ENCODE measurements at places on chromosomes 5 and 9.

DNA sequence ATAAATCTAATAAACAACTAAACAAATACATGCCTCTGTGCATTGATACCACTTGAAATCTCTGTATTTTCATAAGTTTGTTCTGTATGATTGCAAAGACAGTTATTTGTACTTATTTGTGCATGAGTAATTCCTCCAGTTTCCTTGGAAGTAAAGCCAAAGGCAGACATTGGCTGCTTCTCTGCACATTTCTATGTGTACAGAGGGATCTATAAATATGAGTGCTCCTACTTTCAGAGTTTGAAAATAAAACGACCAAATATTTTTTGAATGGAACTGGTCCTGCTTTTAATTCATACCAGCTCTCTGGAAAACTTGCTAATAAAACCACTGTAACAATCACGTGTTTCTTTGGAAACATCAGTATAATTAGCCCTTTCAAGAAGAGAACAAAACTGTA is 306.5 kb downstream of the MAN2A1 start:
- no peak for DNase-seq

- no peak for DNase-seq
Observed at GRCh38 chr5:13745508-13745907, 199.0 kb downstream of the DNAH5 start.

GRCh38 chr9:71736236-71736635 is 32.1 kb downstream of the CEMIP2 start:
- no peak for DNase-seq

DNA sequence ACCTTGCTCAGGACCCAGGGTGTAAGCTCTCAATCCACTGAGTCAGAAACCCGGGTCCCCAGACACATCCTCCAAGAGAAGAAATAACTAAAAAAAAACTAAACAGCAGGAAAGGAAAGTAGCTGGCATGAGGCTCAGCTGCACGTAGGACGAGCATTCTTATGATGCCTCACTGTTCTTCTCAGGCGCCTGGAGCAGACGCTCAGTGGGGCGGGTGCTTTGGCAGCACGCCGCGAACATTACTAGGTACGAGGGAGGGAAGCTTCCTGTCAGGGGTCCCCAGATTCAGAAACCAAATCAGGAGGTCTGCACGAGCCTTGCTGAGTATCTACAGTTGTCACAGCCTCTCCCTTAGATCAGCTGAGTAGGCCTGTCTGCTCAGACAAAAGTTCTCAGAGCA is 85.8 kb downstream of the SECISBP2 start:
- DNase-seq, result no peak

DNA sequence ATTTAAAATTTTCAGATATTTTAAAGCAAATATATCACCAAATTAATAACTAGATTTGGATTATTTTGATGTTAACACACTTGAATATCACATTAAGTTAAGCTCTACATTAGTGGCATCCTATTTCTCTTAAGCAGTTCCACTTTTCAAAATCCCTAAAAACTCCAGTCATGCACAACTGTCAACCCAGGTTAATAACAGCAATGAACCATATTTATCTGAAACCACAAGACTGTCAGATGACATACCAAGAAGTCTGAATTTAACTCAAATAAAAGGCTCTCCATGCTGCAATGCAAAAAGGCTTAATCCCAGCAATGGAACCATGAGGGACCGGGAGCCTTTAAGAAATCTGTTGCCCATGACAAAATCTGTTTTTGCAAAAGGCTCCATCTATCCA is 27.5 kb downstream of the FNIP1 start:
- no peak for DNase-seq

DNA sequence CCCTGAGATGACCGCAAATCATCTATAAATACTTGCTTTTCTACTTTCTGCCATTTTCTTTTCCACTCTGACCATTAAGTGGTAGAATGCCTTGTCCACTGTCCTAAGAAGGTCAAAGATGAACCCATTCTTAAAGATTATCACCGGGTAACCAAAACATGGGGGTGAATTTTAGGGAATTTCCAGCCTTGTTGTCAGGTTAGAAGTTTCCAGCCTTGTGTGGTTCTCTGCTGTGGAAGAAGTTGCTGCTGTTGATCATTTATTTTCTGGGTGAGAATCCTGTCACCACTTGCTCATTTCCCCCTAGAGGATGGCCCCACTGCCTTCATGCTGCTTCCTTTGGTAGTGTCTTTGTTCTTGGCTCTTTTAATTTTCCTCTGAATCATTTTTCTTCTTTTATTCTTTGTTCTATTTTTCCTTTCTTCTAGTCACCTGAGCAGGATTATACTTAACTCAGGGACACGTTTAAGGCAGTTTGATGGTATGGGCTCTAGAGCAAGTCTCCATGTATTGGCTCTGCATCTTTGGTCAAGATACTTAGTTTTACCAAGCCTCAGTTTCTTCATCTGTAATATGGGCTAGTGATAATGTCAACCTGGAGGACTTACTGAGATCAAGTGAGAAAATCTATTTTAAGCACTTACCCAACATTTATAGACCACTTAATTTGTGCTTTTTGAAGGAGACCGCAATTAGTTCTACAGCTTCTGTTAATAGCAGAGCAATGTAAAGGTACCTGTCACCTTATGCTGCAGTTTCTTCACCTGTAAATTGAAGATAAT is 266.2 kb downstream of the ARHGAP26 start:
- no peak for DNase-seq

DNA sequence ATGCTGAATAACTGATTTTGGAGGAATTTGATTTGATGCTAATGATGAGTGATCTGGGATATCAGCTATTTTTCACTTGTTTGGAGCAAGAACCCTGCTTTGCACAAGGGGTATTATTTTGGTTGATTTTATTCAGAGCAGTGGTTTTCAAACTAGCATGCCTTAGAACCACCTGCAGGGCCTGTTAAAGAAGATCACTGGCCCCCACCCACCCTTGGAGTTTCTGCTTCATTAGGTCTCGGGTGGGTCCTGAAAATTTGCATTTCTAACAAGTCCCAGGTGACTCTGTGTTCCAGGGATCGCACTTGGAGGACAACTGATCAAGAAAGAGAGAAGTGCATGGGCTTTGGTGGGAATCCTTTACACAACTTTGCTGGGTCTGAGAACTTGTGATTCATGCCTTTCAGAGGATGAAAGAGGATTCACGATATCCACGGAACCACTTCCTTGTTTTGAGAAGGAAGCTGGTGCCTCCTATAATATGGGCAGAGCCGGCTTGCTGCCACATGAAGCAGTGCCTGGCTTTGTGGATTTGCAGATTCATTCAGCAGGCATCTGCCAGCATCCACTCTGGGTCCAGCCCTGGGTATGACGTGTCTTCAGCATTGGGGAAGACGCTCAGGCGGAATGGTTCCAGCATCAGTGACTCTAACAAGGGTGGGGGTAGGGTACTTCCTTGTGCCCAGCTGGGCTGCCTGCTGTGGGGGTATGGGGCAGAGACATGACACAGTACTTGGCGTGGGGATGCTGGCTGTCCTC is 106.6 kb upstream of the PITX1 start:
- no peak for DNase-seq

DNA sequence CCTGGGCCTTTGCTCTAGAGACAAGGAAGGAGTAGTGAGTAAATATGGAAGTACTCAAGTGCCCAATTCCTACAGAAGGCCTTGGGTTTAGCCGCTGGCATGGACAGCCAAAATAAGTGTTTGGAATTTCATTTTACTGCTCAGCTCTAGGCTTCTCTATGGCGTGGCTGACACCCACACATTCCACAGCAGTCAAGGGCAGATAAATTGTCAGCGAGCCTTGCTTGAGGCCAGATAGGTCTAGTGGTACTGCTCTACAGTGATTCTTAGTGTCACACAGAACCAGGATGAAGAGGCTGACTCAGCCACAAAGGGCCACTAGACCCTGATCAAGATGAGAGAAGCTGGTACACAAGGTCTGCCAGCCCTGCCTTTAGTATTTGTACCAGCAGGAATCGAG is 111.0 kb upstream of the NFIB start:
- no peak for DNase-seq

- DNase-seq, result peak; percentile 31
Observed at GRCh38 chr9:95507464-95508241, 9.1 kb downstream of the PTCH1 start.

DNA sequence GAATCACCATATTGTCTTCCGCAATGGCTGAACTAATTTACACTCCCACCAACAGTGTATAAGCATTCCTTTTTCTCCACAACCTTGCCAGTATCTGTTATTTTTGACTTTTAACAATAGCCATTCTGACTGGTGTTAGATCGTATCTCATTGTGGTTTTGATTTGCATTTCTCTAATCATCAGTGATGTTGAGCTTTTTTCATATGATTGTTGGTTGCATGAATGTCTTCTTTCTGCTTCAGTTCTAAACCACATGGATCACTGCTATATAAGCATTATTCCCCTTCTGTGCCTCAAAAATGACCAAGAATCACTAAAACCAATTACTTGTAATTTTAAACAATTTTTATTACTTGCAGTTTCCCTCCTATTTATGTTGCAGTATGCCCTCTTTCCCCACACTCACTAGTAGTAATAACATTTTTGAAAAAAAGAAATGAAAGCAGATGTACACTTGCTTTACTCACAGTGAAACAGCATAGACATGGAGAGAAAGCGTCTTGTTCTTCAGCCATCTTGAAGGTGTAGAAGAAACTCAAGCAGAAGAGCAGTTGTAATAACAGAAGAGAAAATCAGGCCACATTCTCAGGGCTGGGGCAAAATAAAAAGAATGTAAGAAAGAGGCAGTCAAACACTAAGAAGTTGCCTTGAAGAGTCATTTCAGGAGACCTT is 4.5 kb upstream of the TMEM252 start:
- DNase-seq, result no peak

DNA sequence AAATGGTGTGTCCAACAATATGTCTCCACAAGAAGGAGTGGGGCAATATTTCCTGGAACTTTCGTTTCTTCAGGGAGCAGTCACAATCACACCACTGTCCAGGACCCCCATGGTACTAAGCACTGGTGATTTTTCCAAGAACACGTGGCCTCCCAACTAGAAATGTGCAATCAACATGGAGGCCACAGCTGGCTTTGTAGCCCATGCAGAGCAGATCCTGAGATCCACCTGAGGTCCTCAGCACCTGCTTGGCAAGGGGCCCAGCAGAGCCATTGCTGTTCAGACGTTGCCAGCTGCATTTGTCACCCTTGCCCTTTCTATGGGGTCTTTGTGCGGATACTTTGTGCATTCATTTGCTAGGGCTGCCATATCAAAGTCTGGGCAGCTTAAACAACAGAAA is 334.5 kb upstream of the IRX4 start:
- no peak for DNase-seq

DNA sequence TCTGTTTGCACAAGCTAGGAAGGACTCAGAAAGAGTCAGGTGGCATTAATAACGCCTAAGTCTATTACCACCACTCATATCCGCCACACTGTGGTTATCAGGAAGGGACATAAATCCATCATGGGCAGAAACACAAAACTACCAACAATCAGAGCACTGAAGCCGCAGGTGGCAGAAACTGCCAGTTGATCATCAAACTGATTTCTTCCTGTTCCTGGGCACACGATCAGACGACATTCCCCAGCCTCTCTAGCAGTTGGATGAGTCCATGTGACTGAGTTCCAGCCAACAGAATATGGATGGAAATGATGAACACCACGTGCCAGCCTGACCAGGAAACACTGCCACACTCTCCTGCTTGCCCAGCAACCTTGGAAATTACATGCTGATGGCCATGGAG is 181.7 kb downstream of the ELAVL2 start:
- DNase-seq, result no peak

DNA sequence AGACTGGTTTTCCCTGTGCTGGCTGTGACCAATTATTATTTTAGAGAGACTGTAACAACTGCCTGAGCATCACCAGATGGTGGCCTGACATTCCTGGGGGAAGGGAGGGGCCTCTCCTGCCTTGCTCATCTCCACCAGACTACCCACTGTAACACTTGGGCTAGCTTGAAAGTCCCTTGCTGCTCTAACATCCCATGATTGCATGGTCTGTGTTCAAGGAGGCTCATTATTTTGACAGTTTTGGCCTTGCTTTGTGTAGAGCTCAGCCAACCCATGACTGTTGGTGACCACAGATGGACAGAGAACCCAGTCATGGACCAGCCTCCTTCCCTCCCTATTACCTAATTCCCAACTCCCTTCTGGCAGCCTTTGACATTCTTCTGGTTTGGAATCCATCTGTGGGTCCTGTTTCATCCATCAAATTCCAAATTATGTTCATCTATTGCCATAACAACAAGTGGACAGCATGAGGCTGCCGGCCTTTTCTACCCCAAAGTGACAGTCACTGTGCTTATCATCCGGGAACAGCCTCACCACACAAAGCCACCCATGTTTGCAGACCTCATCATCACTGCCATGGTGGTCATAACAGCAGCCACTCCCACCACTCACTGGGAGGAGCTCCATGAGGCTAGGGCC is 49.0 kb upstream of the ICE1 start:
- DNase-seq, result no peak

DNA sequence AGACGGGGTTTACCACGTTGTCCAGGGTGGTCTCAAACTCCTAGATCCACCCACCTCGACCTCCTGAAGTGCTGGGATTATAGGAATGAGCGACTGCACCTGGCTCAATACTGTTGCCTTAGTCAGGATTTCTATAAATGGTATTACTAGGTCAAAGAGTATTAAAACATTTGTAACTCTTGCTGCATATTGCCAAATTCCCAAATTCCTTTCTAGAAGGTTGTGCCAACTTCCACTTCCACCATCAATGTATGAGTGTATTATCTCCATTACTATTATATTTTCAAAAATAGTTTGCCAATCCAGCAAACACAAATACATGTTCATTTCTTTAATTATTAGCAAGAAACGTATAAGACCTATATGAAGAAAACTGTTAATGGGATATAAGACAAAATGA is 10.6 kb downstream of the PTGR1 start:
- no peak for DNase-seq

DNA sequence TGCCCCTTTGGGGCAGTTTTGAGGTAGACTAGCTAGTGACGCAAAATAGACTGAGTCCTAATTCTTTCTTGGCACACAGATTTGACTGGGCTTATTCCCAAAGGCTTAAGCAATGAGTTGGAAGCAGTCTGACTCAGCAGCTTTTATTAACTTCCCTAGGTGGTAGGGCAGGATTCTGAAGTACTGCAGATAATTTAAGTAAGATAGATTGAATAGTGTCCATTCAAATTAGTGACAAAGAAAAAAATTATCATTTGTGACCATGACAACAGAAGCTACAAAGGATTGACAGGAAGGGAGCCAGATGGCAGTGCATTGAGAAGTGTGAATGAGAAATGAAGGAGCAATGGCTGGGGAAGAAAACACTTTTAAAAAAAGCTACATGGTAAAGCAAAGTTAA is 649.4 kb downstream of the CDH9 start:
- no peak for DNase-seq

- no peak for DNase-seq
Observed at GRCh38 chr5:138926688-138927448, 51.7 kb upstream of the LRRTM2 start.

DNA sequence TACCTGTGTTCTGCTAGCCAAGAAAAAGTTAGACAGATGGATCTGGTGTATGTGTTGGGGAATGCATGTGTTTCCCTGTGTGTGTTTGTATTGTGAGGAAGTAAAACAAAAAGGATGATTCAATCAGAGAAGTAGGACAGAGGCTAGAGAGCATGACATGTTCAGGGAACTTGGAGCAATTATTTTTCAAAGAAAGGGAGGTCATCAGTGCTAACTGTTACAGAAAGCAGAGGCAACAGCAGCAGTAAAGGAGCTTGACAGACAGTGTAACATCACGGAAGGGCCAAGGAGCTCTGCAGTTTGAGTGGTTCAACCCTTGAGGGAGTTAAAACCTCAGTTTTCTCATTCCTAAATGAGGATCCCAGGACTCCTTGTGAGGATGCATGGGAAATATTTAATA is 13.2 kb downstream of the SPINK1 start:
- DNase-seq, result no peak
